ENCODE measurements at places on chromosomes 3 and 15.

DNA sequence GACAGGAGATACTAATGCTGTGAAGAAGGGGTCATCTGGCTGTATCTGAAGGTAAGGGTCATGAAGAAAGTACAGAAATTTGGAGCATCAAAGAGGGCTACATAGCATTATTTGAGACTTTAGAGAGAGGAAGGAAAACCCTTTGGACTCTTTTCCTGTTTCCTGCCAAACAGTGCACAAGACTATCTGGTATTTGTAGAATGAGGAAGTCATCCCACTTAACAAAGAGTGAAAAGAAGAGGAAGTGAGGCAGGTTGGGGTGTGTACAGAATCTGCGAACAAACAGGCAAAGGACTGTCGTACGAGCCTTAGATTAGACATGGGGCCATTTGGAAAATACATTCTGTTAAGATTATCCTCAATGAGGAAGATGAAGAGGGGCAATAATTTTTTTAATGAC lies 546.8 kb upstream of the EPHA6 start:
- DNase-seq: no peak

GRCh38 chr3:87201727-87202126 lies 25.4 kb upstream of the CHMP2B start:
- no peak for DNase-seq

DNA sequence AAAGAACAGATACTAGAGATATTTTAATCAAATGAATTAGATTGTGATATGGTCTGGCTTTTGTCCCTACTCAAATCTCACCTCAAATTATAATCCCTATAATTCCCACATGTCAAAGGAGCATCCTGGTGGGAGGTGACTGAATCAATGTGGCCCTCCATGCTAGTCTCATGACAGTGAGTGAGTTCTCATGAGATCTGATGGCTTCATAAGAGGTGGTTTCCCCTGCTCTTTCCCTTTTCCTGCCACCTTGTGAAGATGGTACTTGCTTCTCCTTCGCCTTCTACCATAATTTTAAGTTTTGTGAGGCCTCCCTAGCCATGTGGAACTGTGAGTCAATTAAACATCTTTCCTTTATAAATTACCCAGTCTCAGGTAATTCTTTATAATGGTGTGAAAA lies 82.8 kb downstream of the FAIM start:
- no peak for DNase-seq

DNA sequence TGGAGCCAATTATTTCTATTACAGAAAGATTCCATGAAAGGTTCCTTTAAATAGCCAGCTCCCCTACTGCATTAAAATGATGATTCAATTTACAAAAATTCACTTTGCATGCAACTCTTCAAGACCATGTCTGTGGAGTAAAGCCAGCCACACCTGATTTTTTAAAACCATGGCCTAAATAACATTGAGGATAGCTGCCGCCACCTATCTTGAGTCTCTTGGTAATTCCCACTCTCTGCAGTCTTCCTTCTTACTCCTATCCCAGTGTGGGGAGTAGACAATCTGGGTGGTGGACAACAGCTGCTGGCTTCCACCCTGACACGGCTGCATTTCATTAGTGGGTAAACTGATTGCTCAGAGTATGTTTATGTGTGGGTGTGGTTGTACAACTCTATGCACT lies 10.7 kb downstream of the LRTM1 start:
- DNase-seq: peak; percentile 88

- peak; percentile 20 for DNase-seq
These were observed 92.6 kb upstream of the KCNMB2 start for GRCh38 chr3:178443634-178444033.

DNA sequence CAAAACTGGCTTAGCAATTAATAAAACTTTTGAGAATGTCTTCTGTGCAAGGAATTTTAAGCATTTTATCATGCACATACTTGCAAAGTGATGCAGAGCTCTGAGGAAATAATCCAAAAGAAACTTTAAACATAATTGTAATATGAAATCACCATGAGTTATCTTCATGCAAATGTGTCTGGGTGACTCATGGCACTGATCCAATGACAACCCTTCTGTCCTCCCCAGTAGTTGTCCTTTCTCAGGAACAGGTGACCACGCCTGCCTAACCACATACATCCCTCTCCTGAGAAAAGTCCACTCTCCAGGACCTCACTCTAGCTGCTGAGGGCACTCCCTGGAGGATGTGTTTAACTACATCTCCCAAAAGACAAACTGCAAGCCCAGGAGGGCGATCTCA lies 530.6 kb upstream of the IL12A start:
- peak; percentile 91 for DNase-seq

DNA sequence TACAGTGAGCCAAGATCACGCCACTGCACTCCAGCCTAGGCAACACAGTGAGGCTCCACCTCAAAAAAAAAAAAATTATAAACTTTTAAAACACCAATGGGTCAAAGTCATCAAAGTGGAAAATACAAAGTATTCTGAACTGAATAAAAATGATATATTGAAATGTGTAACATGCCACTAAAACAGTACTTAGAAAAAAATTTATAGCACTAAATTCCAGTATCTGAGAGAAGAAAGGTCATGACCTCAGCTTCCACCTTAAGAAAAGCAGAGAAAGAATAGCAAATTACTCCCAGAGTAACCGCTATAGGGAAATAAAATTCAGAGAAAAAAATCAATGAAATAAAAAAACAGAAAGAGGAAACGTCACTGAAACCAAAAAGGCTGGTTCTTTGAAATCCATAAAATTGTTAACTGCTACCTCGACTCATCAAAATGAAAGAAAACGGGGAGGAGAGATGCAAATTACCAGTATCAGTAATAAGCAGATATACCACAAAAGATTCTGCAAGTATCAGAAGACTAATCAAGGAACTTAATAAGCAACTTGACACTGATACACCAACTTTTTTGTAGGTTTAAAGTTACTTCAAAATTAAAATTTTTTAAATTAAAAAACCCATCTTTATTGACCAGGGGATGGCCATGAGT lies 20.8 kb downstream of the ATP13A3 start:
- DNase-seq: no peak

- no peak for DNase-seq
These were observed 11.8 kb upstream of the ABHD10 start for GRCh38 chr3:111967068-111967467.

DNA sequence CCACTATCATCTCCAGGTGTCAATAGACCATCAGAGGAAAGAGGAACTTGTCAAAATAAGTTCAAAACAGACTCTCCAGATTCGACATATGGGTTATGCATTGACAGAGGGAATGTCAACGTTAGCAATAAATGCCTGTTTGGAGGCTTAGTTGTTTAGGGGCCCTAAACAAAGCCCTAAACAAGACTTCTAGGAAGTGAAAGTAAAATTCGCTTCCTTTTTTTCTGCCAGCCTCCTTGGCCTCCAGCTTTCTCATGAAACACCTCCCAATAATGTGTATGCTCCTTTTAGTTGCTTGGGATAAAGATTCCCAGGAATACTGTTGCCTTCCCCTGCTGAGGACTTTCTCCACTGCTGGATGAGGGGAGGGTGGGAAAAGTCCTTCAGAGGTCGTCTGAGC lies 70.9 kb upstream of the ARNT2 start:
- no peak for DNase-seq

DNA sequence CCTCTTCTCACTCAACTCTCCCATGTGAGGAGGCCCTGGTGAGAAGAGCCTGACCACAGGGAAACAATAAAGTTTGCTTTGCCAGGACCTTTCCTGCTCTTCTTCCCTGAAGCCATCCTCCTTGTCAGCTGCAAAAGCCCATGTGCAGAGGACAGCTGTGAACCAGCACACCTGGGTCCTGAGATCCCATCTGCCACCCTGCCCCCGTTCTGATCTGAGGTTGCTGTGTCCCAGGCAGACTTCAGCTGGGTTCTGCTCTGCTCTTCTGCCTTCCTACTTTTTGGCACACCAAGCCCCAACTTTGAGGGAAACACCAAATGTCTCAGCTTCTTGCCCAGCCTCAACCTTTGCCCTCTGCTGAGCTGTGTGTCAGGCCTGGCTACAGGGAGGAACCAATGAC lies 595.1 kb upstream of the ARPP21 start:
- DNase-seq: no peak

DNA sequence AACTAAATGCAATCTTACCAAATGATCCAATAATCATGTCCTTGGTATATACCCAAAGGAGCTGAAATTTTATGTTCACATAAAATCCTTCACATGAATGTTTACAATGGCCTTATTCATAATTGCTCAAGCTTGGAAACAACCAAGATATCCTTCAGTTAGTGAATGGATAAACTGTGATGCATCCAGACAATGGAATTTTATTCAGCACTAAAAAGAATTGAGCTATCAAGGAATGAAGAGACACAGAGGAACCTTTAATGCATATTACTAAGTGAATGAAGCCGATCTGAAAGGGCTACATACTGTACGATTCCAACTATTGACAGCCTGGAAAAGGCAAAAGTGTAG lies 168.4 kb downstream of the PDE8A start:
- no peak for DNase-seq

DNA sequence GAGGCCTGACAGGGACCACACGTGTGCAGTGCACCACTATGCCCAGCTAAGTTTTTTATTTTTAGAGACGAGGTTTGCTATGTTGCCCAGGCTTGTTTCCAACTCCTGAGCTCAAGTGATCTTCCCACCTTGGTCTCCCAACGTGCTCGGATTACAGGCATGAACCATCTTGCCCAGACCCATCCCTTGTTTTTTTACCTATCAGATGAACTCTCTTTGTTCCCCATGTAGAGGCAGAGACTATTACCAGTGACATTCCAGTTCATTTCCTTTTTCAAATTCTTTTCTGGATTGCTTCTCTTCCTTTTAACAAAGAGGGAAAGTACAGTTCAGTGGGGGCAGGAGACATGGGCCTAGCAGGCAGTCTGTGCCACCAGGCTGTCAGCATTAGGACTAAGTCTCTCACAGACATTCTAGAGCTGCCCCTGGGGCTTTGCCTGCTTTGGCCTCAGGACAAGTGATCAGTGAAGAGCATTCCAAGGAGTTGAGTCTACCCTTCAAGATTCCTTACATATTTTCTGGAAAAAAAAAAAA lies 103.5 kb upstream of the SLC7A14 start:
- DNase-seq: peak; percentile 97

- DNase-seq: no peak
These were observed 399.1 kb downstream of the SI start for GRCh38 chr3:164679245-164679644.

- DNase-seq: no peak
These were observed 44.8 kb upstream of the EIF5A2 start for GRCh38 chr3:170953229-170953628.

- peak; percentile 40 for DNase-seq
These were observed 21.2 kb downstream of the NGRN start for GRCh38 chr15:90286678-90287077.

DNA sequence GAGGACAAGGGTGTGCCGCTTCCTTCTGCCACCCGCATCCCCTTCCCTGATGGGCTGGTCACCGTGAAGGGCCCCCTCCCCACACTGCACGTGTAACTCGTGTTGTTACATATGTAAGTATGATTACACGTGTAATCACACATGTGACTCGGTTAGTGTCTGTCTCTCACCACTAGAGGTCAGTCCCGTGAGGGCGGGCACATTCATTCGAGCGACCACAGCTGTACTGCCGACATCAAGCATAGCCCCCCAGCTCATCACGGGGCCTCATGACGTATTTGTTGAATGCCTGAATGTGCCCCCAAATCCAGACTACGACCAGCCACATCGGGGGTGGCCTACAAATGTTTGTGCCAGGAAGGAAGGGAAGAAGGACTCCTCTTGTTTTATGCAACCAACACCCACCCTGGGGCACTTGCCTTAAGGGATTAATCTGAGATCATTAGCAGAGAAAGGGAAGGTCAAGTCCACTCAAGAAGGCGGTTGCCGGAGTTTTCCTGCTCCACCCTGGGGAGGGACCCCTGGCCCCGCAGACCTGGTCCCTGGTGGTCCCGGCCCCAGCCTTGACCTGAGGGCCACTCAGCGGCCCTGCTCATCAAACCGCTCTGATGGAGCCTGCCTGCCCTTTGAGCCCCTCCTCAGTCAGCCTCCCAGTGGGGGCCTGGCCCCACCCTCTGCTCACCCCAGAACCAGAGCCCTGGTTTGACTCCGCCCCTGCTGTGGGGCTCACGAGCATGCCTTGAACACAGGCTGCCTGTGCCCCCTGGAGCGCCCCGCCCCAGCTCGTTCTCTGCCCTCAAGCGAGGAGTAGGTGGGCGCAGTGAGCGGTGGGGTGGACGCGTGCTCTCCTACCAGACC lies 52.8 kb downstream of the RGMA start:
- peak; percentile 41 for DNase-seq

DNA sequence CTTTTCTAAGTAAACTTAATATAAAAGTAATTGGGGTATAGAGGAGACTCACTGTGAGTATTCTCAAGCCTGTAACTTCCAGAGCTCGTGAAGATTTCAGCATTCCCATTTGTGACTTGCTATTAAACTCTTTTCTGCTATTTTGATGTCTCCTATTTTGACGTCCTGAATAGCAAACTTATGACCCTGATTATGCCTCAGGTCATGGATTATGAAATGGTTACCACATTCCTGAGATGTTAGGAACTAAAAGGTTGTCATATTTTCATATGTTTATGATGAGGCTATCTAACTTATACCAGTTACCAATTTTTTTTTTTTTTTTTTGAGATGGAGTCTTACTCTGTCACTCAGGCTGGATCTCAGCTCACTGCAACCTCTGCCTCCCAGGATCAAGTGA lies 105.5 kb downstream of the ATG7 start:
- no peak for DNase-seq

- no peak for DNase-seq
These were observed 130.1 kb downstream of the DNAJB8 start for GRCh38 chr3:128336337-128337156.

- no peak for DNase-seq
These were observed 469.9 kb upstream of the CBLB start for GRCh38 chr3:106338582-106339214.

DNA sequence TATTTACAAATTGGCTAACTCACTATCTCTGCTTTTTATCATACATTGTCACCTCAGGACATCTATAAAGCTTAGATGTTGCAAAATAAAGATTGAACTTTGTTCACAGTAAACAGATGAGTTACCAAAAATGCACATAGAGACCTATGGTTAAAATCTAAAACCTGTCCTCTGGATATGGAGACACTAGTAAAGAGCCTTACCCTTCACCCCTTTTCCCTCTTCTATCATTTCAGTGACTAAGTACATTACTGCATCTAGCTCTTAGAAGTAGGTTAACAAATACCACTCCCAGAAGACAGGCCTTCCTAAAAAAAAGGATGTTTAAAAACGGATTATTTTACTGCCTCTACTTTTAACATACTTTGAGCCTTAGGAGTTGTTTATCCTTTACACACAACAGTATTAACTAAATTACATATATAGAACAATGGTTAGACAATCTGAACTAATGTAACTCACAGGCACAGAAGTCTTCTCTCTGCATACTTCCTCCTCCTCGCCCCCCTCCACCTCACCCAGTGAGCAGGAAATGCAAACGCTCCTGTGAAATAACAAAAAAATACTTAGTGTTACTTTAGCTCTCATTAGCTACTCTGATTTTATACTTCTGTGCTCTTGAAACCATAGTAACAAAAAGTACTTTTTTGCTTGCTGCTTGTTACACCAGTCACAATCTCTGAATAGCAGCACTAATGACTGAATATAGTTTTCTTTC lies 23.3 kb downstream of the IREB2 start:
- no peak for DNase-seq

- no peak for DNase-seq
These were observed 72.9 kb downstream of the IL12A start for GRCh38 chr3:160061525-160061924.
